ENCODE measurements at places on chromosomes 7 and 10.

- DNase-seq, result no peak
These were observed 66.7 kb downstream of the UBE3C start for GRCh38 chr7:157205438-157205837.

GRCh38 chr10:125294109-125294508 lies 133.7 kb upstream of the CTBP2 start:
- no peak for DNase-seq

- DNase-seq, result no peak
These were observed 126.6 kb downstream of the CUX1 start for GRCh38 chr7:101943889-101944600.

DNA sequence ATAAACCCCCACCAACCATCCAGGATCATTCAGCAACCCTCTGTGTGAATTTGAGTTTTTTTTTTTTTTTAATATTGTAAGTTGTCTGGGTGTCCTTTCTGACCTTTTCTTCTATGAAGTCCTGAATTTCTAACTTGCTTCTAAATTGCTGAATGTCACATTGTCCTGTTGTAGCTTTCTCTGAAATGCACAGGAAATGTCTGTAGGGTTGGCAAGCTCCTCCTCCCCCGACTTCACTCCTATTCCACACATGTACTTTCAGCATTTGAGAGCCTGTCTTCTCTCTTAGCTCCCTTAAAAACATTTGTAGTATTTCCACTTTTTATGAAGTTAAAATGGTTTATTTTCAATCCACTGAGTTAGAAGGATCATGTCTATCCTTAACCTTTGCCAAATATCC lies 3.3 kb upstream of the CNNM2 start:
- DNase-seq, result no peak

GRCh38 chr7:39855325-39855674 lies 94.8 kb upstream of the CDK13 start:
- no peak for DNase-seq

- DNase-seq, result no peak
These were observed 147.8 kb upstream of the GPR22 start for GRCh38 chr7:107322015-107322414.

- DNase-seq, result no peak
These were observed 205.2 kb upstream of the PPP2R2D start for GRCh38 chr10:131695496-131696165.

GRCh38 chr10:32957341-32958084 lies 517 bp downstream of the ITGB1 start:
- DNase-seq, result no peak

GRCh38 chr7:33649476-33650441 lies 255.6 kb upstream of the BMPER start:
- no peak for DNase-seq

GRCh38 chr7:108015740-108016139 lies 12.8 kb upstream of the LAMB1 start:
- no peak for DNase-seq
